Fibroblast of skin of back (primary cell): ENCODE measurements at places on chromosomes 2 and 18.
A peak's percentile ranks its signal among the peaks of the same experiment; 100 is the strongest.

DNA sequence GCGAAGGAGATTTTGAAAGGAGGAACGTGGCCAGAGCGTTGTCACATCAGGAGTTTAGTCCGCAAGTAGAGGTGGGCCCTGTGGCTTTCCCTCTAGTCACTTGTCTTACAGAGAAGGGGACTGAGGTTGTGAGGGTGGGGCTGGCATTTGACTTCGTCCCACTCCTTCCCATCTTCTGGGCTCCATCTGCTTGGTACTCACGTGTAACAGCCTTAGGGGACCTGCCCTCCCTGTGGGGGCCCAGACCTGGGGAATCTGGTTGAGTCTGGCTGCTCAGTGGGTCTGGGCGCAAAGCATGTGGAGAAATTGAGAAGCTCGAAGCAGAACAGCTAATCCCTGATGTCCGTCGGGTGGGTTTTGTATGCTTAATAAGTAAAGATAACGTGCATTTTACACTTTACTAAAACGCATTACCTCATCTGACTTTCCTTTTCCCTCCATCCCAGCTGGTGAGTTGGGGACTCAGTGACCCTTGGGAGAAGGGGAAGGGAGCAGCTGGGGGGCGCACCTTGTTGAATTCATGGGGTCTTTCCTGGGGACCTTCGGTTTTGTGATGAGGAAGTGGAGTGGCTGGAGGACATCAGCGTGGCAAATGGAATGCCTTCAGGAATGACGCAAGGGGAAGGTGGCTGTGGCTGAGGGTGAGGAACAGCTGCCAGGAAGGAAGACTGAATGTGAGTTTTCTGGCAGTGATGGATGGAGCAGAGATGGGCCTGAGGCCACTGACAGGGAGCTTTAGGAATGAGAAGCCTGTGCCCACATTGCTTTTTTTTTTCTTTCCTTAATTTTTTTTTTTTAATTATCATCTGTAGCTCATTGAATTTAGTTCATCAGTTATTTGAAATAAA, 44.8 kb downstream of the ASAP2 start:
- DNase-seq, result peak; percentile 86

GRCh38 chr18:76491776-76492668, 3.0 kb downstream of the ZNF516 start:
- peak; percentile 35 for DNase-seq

DNA sequence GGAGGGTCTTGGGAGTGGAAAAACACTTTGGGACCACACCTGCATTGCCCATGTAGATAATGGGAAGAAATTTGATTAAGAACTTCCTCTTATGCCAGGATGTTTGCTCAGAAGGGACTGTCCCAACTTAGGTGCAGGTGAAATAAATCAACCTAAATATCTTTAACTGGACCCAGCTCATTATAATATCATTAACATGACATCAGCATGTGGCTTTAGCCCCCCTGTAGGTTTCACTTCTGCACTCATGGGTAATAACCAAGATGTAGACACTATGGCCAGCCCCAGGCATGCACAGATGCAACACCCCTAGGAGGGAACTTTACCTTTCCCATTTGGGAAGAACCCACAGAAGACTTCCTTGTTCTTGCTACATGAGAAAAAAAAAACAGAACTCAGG, 227.4 kb upstream of the ZNF804A start:
- DNase-seq, result no peak

- DNase-seq, result no peak
Observed at GRCh38 chr2:159164457-159164911, 122.0 kb downstream of the WDSUB1 start.

DNA sequence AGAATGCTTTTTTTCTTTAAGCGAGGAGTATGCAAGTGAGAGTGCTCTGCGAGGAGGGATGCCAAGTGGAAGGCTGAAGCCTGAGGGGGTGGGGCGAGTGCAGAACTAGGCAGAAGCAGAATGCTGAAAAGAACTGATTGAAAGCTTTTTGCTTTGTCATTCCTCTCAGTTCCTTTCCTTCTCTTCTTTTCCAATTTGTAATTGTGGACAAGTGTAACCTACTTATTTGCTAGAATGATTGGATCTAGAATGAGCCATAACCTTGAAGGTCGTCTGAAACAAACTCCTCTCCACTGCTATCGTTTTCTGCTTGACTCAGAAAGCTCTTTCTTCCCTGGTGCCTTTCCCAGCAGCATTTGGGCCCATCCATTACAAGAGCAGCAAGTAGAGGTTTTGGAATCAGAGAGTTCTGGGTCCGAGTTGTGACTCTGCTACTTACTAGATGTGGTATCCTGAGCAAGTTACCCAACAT, 115.3 kb downstream of the METTL8 start:
- DNase-seq, result no peak

DNA sequence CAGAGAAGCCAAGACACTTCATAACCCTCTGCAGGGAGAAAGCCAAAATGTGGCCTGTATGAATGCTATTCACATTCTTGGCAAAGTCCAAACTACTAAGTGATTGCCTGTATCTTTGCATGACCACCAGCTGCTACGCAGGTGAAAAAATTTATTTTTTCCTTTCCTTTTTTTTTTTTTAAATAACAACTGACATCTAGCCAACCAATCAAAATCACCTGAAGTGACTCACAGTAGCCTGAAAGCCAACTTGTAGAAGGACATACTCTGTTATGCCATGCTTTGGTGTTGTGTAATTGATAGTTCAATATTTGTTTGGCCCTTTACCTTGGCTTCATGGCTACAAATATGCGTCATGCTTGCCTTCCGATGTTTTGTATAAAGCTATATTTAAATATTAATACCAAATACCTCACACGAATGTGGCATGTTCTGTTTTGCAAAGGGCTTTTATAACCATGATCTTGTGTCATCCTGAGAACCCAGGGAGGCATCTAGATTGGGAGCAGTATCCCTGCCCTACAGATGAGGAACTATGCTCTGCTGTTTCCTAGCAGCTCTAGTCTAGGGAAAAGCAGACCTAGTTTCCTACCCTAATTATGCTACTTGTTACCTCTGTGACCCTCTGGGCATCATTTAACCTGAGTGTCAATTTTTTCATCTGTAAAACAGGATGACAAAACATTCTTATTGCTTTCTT, 102.1 kb downstream of the MYOM1 start:
- no peak for DNase-seq

DNA sequence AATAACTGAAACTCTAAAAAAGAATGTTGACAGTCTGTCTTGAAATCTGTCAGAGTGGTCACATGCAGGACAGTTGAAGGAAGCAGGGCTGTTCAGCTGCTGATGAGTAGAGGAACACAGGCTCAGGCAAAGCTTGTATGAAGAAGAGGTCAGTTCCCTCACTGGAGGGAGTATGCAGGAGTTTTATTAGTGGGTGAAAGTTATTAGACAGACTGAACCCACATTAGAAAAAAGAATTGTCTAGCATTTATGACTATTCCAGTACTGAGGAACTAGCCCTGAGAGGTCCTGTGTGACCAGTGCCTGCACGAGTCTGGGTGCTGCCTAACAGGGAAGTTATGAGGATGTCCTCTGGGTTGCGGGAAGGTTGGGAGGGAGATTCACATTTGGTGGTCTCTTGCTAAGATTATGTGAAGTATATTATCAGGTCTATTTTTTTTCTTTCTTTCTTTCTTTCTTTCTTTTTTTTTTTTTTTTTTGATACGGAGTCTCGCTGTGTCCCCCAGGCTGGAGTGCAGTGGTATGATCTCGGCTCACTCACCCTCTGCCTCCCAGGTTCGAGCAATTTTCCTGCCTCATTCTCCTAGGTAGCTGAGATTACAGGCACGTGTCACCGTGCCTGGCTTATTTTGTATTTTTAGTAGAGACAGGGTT, 9.6 kb downstream of the TET3 start:
- no peak for DNase-seq
